Suppressor macrophage treated with lipopolysaccharide for 4 hours (primary cell): ENCODE measurements at places on chromosomes 16 and 17.

GRCh38 chr16:30377050-30377811 is 2.6 kb downstream of the MYL11 start:
- DNase-seq, result no peak

DNA sequence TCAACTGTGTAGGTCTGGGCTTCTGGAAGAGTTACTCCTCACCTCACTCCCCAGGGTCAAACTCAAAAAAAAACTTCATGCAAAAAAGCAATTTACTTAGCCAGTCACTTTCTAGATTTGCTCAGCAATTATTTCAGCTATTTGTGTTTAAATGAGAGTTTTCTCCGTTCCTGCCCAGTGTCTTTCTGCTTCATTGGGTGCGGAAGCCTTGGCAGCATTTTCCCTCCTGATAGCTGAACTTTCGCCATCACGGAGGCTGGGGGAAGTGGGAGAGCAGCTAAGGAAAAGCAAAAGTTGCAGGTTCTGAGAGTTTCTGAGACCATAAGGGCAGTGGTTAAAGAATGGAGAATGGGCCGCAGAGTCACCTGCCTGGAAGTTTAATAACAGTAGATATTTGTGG is 287.1 kb upstream of the DYNLRB2 start:
- no peak for DNase-seq

DNA sequence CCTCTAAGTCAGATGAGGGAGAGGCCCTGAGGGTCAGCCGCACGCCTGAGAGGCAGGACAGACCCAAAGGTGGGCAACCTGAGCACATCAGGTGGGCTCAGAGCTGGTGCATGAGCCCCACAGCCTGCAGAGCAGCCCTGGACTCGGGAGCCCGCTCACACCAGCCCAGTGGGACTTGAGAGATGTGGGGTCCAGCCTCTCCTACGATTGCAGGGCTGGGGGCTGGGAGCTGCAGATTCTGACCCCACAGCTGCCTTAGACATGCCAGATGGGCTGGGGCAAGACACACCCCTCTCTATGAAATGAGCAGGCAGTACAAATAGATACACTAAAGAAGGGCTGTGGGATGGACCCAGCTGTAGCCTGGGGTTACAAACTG is 77.1 kb upstream of the RBL2 start:
- DNase-seq, result no peak

DNA sequence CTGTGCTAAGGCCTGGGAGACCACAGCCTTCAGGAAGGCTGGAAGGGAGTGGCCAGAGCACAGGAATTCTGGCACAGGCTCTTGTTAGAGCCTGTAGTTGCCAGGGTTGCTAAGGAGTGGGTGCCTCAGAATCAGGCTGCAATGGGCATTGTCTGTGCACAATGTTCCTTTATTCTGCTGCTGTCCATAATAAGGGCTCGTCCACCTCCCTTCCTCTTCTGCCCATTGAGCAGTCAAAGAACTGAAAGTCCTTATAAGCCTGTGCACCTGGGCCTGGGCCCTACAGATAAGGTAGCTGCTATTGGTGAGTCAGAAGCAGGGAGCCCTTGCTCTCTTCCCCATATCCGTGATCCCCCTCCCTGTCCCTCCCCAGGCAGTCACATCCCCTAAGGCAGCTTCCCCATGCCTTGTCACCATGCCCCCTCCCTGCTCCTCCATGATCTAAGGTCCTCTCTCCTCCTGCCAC is 5.4 kb upstream of the CNGB1 start:
- DNase-seq, result no peak

DNA sequence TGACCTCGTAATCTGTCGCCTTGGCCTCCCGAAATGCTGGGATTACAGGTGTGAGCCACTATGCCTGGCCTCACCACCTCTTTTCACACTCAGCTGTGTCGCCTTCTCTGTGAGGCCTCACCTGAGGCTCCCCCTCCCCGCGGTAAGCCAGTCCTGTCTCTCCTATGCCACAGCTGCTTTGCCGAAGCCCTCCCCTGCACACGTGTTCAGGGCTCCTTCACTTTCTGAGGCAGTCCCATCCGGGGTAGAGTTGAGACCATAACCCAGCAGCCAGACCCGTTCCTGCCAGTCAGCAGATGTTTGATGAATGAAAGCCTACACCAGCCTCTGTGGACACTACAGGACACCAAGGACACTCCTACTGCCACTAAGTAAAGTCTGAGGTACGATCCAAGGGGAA is 10.6 kb downstream of the USP7 start:
- DNase-seq, result no peak

- no peak for DNase-seq
Measured at GRCh38 chr17:64145375-64145750, 15.4 kb upstream of the ERN1 start.

DNA sequence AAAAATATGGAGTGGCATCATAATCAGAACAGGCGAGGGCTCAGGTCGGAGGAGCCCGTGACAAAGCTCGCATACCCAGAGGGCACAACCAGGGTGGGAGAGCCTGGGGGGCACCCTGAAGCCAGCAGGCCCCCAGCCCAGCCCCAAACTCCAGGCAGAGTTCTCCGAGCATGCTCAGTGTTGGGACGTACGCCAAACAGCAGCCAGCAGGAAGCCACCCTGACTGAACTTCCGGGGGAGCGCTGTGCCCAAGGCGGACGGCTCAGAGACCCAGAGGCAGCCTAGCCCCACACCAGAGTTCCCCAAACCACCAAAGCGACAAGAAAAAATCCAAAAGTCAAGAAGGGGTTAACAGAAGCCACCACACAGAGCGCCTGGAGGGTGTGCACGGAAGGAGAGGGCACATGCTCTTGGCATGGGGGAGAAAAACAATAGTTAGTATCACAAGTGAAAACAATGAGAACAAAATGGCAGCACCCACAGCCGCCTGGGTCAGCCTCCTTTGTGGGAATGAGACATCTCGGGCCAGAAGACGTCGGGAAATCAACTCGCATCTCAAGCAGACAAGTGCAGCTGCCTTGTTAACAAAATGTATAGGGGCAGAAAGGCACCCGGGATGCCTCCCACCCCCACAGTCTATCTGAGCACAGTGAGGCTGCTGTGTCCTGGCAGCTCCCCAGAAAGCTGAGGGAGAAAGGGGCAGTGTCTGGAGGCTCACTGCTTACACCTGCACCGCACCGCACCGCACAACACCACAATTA is 11.9 kb downstream of the EXOC7 start:
- no peak for DNase-seq

- no peak for DNase-seq
Measured at GRCh38 chr17:71173991-71174390, 946.8 kb upstream of the SOX9 start.

DNA sequence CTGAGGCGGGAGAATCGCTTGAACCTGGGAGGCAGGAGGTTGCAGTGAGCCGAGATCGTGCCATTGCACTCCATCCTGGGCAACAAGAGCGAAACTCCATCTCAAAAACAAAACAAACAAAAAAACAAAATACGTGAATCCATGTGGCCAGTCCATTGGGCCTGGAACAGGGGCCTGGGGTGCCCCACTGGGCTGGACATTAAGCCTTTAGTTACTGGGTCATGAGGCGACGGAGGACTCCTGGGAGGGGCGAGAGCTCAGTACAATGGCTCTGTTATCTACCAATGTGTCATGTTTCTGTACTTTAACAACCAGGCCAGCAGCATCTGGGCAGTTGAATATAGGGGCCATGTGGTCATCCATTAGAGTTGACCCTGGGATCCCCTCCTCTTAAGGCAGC is 18.9 kb upstream of the CLEC18A start:
- no peak for DNase-seq

GRCh38 chr16:27289669-27290068 is 21.1 kb upstream of the NSMCE1 start:
- DNase-seq, result no peak

DNA sequence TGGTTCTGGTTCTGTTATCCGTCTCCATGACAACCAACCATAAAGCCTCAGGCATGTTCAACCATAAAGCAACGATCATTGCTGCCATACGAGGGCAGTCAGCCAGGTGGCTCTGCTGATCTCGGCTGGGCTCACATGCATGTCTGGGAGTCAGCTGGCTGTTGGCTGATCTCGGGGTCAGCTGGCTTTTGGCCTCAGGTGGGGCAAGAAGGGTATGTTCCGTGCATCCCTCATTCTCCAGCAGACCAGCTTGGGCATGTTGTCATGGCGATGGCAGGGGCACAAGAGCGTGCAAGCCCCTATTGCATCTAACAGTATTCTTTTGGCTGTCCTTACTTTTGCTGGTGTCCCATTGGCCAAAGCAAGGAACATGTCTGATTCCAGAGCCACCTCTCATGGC is 86.2 kb downstream of the ABCC6 start:
- DNase-seq, result no peak

DNA sequence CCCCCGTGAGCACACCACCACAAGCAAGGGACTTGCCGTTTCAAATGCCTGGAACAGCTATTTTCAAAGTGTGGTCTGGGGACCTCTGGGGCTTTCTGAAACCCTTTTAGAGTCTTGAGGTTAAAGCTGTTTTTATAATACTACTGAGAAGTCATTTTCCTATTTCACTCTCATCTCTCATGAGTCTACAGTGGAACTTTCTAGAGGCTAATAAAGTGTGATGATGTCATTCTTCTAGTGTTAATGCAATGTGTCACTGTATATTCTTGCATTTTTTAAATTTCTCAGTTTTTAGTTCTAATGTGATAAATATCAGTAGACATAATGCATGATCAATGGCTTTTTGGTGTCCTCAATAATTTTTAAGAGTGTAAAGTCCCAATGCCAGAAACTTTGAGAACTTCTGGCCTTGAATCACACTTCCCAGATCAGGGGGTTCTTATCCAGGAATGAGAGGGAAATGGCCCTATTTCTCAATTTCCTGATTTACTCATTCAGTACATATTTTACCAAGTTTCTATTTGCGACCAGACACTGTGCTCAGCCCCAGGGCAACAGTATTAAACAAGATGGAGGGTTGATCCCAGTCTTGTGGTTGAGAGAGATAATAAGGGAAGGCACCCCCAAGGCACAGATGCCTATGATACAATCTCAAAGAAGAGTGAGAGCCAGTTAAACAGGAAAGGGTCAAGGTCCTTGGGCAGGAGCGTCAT is 444.0 kb downstream of the HS3ST3B1 start:
- peak; percentile 87 for DNase-seq
